CD4-positive, alpha-beta T cell treated with Interleukin-15 for 4 hours (primary cell): ENCODE measurements at places on chromosomes 1 and 21.

DNA sequence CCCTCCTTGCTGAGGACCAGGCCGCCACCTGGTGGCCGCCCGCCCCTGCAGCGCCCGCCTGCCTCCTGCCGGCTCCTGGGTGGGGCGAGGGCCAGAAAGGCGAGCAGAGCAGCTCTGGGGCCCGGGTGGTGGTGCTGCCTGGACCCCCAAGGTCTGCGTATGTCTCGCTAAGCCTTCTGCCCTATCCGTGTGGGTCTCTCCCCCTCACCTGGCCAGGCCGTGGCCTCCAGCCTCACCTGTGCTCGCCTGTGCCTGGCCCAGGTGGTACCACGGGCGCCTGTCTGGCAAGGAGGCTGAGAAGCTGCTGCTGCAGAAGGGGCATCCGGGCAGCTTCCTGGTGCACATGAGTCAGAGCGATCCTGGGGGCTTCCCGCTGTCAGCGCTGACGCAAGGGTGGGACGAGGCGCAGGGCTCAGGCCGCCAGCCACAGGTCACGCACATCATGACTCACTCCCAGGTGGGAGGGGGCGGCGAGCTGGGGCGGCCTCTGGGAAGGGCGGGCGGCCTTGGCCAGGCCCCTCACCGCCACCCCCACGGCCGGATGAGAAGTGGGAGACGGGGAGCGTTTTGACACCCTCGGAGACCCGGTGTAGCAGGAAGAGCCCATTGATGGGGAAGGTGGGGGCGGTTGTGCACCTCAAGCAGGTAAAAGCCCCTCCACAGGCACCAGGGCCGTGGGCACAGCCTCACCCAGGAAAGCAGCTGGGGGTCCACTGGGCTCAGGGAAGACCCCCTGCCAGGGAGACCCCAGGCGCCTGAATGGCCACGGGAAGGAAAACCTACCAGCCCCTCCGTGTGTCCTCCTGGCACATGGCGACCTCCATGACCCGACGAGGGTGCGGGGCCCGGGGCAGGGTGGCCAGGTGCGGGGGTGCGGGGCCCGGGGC lies 9.9 kb downstream of the RNF223 start:
- peak; percentile 86 for DNase-seq

DNA sequence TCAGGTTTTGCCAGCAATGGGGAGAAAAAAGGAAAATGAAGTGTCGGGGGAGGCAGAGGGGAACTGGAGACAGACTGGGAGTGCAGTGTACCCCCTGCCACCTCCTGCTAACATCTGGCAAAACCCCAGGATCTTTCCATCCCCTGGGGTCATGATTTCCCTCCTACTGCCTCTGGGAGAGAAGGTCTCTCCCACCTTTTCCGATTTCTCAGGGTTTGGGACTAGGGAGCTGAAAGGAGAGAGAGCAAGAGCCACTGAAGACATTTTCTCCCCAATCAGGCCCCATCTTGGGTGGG lies 5.1 kb downstream of the FHL3 start:
- DNase-seq: no peak

- peak; percentile 61 for DNase-seq
Measured at GRCh38 chr1:209823143-209824041, 4.4 kb upstream of the UTP25 start.

- DNase-seq: no peak
Measured at GRCh38 chr1:186559601-186560116, 98.7 kb upstream of the PDC start.

GRCh38 chr1:185284533-185285276 lies 32.3 kb downstream of the IVNS1ABP start:
- no peak for DNase-seq

DNA sequence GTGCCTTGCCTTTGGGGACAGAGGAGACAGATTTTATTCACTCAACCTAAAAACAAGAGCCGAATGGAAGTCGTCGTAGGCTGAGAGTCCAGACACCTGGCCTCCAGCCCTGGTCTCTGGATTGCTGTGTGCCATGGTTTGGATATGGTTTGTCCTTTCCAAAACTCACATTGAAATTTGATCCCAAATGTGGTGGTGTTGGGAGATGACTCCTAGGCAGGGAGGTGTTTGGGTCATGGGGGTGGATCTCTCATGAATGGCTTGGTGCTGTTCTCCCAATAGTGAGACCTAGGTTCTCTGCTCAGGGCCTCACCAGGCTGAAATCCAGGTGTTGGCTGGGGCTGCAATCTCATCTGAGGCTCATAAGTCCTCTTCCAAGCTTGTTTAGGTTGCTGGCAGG lies 75.5 kb downstream of the FOXD2 start:
- DNase-seq: no peak

- no peak for DNase-seq
Measured at GRCh38 chr1:88744142-88744541, 60.1 kb downstream of the PKN2 start.

DNA sequence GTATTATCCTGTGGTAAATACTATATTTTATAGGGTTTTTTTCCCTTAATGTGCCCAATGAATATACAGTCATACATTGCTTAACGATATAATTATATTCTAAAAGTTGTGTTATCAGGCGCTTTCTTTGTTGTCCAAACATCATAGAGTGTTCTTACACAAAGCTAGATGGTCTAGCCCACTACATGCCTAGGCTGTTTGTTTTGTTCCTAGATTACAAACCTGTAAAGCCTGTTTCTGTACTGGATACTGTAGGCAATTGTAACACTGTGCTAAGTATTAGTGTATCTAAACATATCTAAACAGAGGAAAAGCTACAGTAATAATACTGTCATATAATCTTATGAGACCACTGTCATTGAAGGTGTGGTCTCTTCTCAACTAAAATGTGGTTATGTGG lies 242.6 kb upstream of the C1orf105 start:
- no peak for DNase-seq

- no peak for DNase-seq
Measured at GRCh38 chr1:235516862-235517446, 12.7 kb upstream of the B3GALNT2 start.

- no peak for DNase-seq
Measured at GRCh38 chr1:214066936-214067335, 79.2 kb downstream of the PROX1 start.

GRCh38 chr21:38667291-38667870 lies 138.3 kb upstream of the ETS2 start:
- DNase-seq: no peak

DNA sequence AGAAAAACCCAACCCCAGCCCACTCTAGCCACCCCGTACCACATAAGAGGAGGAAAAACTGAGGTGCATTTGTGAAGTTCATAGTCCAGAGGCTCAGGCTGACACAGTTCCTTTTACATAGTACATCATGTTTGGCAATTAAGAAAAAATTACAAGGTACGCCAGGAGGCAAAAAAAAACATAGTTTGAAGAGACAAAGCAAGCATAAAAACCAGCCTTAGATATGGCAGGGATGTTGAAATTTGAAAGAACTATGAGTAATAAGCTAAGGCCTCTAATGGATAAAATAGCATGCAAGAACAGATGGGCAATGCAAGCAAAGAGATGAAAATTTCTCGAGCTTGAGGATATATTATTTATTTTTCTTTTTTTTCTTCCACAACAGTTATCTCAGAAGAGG lies 31.9 kb downstream of the MIXL1 start:
- no peak for DNase-seq

GRCh38 chr1:20061866-20062265 lies 8.1 kb upstream of the PLA2G5 start:
- DNase-seq: no peak

GRCh38 chr1:232176222-232176621 lies 453.7 kb downstream of the SIPA1L2 start:
- DNase-seq: no peak

DNA sequence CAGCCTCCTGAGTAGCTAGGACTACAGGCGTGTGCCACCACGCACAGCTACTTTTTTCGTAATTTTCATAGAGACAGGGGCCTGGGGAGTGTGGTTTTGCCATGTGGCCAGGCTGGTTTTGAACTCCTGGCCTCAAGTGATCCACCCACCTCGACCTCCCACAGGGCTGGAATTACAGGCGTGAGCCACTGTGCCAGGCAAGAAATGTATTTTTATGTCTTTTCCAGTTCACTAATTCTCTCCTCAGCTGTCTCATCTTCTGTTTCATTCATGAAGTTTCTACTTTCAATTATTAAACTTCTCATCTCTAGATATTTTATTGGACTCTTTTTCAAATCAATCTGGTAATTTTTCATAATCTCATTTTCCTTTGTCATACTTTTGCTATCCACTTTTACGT lies 72.1 kb upstream of the DISP3 start:
- no peak for DNase-seq

DNA sequence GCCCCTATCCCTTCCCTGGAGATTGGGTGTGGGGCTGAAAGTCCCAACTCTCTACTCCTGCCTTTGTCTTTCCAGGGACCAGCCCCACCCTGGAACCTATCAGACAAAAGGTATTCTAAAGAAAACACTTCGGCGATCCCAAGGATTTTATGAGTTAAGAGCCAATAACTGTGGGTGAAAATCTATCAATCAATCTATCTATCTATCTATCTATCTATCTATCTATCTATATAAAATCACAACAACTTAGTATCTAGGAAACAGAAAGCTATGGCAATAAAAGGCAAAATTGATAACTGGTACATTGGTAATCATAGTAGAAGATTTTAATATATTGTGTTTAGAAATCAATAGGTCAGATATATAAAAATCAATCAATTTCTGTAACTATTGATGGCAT lies 22.9 kb downstream of the TRIM11 start:
- DNase-seq: no peak

DNA sequence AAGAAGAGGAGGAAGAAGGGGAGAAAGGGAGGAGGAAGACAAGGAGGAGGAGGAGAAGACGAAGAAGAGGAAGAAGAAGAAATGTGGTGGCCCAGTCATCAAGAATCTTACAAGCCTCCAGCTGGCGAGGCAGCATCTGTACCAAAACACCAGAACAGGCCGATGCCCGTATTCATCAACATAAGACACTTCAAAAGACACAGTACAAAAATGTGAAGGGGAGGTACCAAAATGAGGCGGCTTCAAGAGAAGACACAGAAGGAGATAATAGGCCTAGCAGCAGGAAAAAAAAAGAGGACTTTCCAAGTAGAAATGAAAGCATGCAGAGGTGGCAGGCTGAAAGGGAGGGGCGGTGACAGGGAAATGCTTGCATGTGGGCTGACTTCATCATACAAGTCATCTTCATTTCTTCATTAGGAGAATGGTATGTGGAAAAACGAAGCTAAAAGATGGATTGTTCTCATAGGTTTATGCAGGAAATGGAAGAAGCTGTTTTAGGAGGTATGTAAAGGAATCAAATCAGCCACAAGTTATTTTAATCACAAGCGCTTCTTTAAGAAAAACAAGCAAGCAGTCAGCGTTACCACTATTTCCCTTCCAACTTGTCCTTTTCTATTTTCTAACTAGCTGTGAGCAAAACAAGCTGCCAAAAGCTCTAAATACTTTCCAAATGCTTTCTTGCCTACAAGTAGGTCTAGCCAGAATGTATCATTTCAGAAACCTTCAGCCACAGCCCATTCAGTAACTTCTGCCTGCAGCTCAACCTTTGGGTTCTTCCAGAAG lies 192.3 kb downstream of the SLC45A1 start:
- peak; percentile 46 for DNase-seq

GRCh38 chr1:15028102-15028501 lies 125.4 kb upstream of the TMEM51 start:
- no peak for DNase-seq

DNA sequence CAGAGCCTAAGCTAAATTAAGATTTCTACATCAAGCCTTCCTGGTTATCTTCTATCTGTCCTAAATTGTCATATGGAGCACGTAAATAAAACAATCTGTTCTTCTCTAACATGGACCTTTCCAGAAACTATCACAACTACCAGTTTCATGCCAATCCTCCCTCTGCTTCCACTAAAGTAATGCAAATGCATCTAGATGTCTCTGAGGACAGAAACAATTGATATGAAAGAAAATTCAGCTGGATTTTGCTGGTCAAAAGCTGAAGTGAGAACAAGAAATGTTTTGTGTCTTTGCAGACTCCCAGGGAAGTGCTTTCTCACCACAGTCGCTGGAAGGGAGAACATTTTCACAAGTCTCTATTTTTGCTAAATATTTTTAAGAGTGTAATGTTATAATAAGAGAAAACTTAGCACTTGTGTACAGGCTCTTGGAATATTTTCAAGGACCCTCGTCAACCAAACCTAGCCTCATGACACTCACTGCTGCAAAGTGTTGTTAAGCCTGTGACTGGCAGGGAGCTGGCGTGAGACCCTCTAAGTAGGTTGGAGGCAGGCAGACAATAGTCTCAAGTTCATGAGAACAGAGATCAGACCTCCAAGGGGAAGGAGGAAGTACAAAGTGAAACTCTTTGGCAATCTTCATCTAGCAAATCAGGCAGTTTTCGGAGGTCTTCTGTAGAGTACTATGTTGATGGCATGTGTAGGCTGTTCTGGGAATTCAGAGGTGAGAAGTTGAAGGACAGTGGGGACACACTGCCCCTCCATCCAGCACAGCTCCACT lies 38.8 kb downstream of the DNASE2B start:
- no peak for DNase-seq

GRCh38 chr1:208799186-208799585 lies 555.0 kb upstream of the PLXNA2 start:
- DNase-seq: no peak

DNA sequence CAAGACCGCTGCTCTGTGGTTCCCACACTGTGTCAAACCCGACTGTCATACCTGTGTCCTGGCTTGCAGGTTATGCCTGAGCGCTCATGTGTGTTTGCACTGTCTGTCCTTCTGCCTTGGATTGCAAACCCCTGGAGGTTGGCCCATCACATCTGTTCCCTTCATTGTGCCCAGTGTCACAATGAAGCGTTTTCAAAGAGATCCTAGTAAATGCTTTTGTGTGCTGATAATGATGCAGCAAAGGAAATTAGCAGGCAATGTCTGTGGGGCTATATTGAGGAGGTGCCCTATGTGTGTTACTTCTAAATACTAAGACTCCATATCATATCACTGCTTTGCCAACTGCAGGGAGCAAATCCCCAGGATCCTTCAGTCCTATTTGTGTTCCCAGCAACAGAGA lies 424.4 kb upstream of the NFIA start:
- no peak for DNase-seq

DNA sequence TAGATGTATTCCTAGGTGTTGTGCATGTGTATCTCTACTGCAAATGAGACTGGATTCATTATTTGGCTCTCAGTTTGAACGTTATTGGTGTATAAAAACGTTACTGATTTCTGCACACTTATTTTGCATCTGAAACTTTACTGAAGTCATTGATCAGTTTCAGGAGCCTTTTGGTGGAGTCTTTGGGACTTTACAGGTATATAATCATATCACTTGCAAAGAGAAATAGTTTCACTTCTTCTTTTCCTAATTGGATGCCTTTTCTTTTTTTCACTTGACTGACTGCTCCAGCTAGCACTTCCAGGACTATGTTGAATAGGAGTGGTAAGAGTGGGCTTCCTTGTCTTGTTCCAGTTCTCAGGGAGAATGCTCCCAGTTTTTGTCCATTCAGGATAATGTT lies 252.2 kb downstream of the SMYD3 start:
- no peak for DNase-seq

GRCh38 chr21:40447016-40447415 lies 399.9 kb downstream of the DSCAM start:
- no peak for DNase-seq
